Myocyte (in vitro differentiated cells): ENCODE measurements at places on chromosomes 11 and 22. TPM values are rescaled to one million over a fixed set of nuclear protein-coding genes. Genes with fewer than 3 reads are reported as not detected.

Gene LDHAL6A
- total RNA-seq = not detected in 2 replicates

Gene UCP3
- total RNA-seq = 0.62 and 2.6 TPM in 2 replicates

Gene GSTT2B
- 3.3 and 4.9 TPM in 2 replicates for total RNA-seq

Gene GP1BB
- 51.2 and 67.7 TPM in 2 replicates for total RNA-seq

Gene POLD3
- total RNA-seq = 5.8 and 9.6 TPM in 2 replicates

Gene C11orf52
- 0.70 and 1.7 TPM in 2 replicates for total RNA-seq
